ENCODE measurements at places on chromosomes 6 and 20.

DNA sequence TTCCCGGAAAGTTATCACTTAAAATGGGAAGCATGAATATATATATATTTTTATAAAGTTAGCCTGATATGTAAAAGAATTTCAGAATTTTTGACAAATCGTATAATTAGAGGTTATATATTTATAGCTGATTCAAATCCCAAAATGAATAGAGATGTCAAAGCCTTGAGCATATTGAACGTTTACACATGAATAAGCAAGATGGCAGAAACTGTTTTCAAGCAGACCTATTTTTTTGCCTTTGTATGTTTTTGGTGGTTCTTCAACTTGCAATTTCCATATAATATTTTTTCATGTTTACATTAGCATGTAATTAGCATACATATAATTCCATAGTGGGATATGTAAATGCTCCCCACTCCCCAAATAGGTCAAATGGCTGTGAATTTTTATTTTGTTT is 189.9 kb downstream of the PRL start:
- DNase-seq, result no peak

GRCh38 chr6:170049641-170050561 is 241.0 kb downstream of the DLL1 start:
- DNase-seq, result peak; percentile 63

DNA sequence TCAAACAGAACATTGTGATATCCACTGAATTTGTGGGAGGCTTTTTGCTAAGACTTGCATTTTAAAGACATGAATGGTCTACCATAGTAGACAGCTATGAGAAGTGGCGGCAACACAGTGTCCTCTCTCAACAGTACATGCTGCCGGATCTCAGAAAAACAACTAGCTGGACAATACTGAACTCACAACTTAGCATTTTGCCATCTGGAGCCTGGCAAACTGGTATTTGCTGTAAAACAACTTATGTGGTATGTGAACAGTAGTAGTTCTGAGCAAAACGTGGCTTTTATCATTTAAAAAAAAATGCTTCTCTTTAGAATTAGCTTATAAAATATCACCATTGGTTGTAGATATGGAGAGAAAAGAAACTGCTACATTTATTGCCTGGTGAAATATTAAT is 3.3 kb upstream of the PXDC1 start:
- DNase-seq, result no peak

- DNase-seq, result no peak
These were observed 71.4 kb upstream of the TCF21 start for GRCh38 chr6:133817460-133818047.

- DNase-seq, result no peak
These were observed 161.0 kb downstream of the GJA1 start for GRCh38 chr6:121596441-121596840.

DNA sequence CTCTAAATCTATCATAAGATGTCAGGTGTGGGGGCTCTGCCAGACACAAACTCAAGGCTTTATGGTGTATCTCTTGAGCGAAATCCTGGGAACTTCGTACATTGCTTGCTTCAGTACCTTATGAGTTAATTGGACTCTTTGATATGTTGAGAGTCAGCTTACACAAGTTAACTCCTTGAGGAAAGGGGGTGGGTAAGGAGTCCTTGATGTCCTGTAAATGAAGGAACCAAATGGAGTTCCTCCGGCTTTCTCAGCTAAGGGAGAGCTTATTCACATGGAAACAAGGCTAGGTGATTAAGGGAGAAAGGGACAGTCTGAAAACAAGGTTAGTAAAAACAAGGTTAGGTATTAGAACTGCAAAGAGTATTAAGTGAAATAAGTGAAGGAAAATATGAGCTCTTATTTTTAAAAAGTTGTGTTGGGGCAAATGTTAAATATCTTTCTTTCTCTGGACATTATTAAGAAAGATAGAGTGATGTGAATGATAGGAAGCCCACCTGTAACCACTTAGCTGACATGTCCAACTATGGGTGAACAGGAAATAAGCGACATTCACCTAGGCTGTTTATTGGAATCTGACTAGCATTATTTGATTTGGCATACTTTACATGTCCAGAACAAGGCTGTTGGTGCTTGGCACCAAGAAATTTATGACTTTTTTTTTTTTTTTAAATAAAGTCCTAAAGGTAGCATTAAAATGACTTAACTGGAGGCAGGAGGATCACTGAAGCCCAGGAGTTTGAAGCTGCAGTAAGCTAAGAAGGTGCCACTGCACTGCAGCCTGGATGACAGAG is 26.5 kb downstream of the GTF2H5 start:
- no peak for DNase-seq

- DNase-seq, result no peak
These were observed 400.3 kb downstream of the TFAP2A start for GRCh38 chr6:10014557-10014956.

GRCh38 chr20:62955519-62956386 is 3.2 kb downstream of the SLC17A9 start:
- DNase-seq, result peak; percentile 44

- DNase-seq, result no peak
These were observed 51.9 kb downstream of the MYO6 start for GRCh38 chr6:75800708-75801505.

DNA sequence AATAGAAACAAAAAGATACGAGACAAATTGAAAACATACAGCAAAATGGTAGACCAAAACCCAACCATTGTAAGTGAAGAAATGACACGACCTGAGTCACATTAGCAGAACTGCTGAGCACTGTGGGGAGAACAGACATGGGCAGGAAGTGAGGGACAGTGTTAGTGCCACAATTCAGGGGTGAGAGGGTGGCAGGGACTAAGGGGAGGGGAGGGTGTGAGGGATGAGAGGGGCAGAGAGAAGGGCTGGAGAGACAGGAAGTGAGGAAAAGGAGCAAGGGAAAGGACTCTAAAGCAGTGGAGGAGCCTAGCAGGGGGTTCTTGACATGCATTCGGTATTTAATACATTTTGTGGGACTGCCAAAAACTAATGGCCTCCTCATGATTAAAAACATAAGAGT is 45.0 kb upstream of the TRIM26 start:
- no peak for DNase-seq

- DNase-seq, result no peak
These were observed 95.6 kb downstream of the SYCP2 start for GRCh38 chr20:59837623-59838394.

- no peak for DNase-seq
These were observed 106.3 kb downstream of the SLC23A2 start for GRCh38 chr20:4894981-4895381.

DNA sequence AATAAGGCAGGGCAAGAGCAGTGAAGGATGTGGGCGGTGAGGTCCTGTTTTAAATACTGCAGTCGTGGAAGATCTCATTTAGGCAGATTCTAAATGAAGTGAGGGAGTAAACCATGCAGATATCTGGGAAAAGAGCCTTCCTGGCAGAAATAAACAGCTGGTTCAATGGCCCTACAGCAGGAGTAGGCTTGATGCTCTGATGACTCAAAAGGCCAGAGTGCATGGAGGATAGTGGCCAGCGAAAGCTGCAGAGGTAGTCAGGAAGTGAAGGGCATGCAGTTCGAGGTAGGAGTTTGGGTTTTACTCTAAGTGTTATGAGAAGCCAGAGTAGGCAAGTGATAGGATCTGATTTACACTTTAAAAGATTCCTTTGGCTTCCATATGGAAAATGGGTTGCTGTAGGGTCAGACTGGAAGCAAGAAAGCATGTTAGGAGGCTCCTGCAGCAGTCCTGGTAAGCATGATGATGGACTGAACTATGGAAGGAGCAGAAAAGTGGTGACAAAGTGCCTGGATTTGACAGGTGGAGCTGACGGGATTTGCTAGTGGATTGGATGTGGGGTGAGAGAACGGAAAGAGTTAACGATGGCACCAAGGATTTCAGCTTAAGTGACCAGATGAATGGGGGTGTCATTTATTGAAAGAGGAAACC is 150.0 kb downstream of the GJA10 start:
- no peak for DNase-seq

DNA sequence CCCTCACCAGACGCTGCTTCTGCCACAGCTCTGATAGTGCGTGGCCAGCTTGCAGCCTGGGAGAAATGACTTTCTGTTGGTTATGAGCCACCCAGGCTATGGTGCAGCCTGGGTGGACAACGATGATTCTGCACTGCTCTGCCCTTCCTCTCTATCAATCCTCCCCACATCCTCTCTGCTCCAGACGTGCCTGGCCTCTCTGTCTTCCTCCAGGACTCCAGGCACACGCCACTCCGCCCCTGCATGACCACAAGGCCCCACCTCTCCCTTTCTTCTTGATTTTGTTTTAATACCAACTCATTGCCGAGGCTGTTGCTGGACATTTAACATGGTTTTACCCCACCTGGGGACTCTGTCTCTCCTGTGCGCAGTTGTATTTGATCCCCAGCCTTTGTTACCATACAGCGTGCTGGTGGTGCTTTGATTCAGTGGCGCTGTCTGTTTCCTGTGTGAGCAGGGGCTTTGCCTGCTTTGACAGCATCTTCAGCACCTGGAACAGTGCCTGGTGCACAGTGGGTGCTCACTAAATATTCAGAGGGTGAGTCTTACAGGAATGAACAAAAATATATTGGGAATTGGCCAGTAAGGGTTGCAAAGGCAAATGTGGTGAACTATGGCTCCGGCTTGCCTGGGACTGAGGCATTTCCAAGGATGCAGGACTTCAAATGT is 280.9 kb downstream of the CDH26 start:
- DNase-seq, result no peak

DNA sequence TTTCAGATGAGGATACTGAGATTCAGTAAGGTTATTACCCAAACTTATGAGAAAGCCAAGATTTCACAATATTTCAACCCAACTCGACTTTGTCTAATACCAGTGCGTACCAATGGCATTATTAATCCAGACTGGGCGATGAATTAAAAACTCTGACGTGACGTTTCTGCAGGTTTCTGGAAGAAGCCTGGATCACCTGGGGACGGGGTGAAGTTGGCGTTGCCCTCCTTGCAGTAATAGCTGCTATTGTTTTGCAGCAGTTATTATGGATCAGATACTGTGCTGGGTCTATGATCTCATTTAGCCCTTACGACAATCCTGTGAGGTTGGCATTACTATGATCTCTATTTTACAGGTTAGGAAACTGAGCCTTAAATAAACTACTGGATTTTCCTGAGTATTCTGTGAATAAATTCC is 569 bp upstream of the CDC5L start:
- peak; percentile 23 for DNase-seq

GRCh38 chr6:63272397-63272796 is 47.4 kb downstream of the LGSN start:
- no peak for DNase-seq

DNA sequence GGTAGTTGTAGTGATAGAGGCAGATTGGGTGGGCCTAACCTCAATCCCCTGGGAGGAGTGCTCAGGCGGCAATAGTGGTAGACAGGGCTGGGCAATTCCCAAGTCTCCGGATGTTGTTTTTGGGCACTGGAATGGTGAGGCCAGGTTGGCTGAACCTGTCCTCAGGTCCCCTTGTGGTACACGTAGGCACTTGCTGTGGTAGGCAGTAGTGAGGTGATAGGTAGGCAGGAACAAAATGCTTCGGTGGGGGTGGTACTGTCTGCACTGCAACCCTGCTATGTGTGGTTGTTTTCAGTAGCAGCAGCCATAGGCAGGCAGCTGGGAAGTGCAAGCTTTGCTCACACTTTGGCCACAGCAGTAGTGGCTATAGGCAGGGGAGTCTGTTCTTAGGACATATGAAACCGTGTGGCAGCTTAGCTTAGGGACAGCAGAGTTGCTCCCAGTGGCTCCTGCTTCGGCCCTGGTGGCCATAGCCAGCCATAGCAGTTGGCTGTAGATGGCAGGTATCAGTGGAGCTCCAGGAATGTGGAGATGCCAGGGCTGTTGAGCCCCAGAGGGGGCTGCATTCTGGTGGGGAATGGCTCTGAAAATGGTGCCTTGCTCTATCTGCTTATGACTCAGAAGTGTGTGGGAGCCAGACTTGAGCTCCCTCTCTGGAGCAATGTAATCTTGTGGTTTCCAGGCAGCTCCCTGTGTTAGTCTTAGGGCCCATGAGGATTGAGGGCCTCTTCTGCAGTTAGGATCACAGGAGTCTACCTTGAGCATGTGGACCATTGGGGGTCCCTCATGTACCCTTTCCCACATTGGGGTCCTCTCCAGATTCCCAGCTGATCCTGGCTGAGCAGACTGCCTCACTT is 241.8 kb upstream of the BMP2 start:
- no peak for DNase-seq

- DNase-seq, result no peak
These were observed 286.7 kb downstream of the TFAP2B start for GRCh38 chr6:51105357-51105756.
